GM23338 (cell line): ENCODE measurements at places on chromosomes 5 and 9. TPM values are rescaled to one million over a fixed set of nuclear protein-coding genes. Genes with fewer than 3 reads are reported as not detected.

Gene TPPP
- total RNA-seq, result 1.4 and 1.8 TPM in 2 replicates

Gene TEX10
- total RNA-seq, result 98.7 and 102 TPM in 2 replicates

DNA sequence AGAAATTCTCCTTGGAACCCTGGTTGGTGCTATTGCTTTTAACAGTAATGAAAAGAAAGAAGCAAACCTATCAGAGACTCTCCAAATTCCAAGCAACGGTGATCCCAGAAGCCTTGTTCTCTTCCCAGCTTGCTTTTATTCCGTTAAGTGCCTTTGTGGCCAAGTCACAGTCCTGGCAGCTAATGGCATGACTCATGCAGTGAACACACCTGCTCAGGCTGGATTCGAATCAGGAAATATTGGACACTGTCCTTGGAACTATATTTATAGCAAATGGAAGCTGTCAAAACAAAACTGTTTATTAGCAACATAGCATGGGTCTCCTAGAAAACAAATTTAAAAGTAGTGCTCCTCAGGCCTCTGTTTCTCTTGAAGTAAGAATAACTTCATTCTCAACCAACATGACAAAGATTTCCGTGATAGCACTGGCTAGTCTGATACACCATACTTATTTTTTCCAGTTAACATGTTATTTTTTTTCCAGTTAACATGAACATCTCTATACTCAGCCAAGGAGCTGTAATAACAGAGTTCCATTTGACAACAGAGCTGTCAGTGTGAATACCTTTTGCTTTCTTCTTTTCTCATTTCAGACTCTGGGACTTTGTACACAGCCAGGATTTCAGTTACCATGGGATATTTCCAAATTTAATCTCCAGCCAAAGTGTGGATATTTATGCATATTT is 502.4 kb downstream of the GADD45G start:
- no peak for DNase-seq

GRCh38 chr9:26034786-26035185 is 356.5 kb upstream of the TUSC1 start:
- no peak for DNase-seq

DNA sequence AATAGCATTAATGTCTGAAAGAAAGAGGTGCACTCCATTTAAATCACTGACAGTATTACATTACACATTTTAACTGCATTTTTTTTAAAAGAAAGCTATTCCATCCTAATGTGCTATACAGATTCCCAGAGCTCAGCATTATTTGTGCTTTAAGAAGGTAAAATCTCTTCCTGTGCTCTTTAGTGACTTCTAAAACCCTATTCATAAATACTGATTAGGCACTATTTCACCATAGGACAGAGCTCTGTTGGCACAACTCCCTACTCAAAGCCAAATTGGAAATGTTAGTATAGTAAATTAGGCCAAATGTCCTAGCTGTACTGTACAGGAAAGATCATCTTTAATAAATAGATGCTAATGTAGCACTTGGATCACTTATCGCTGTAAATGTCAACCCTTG is 262.5 kb downstream of the TUSC1 start:
- no peak for DNase-seq
